ENCODE measurements at places on chromosomes 1 and 21.

DNA sequence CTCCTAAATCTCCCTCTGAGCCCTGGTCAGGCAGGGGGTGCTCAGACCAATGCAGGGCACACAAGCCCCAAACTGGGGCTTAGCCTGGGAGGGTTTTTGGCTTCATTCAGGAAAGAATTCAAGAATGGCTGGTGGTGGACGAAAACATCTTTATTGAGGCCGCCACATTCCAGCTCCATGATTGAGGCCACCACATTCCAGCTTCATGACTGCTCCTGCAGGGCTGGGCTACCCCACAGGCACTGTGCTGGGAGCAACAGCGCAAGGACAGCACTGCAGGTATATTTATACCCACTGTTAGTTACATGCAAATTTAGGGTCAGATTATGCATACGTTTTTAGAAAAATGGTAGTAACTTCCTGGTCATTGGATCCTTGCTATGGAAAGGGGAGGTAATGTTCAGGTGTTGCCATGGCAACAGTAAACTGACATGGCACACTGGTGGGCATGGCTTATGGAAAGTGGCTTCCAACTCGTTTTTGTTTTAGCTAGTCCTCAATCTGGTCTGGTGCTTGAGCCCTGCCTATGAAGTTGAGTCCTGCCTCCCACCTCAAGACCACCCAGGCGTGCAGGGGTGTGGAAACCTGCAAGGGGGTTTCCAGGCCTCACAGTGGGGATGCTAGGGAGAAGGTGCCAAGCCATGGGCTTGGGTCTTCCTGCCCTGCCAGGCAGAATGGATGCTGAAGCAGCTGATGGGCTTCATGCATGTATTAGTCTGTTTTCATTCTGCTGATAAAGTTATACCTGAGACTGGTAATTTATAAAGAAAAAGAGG, 348.7 kb upstream of the AJAP1 start:
- DNase-seq: no peak

- DNase-seq: no peak
These were observed 1388.8 kb downstream of the AMY1C start for GRCh38 chr1:105138458-105138893.

DNA sequence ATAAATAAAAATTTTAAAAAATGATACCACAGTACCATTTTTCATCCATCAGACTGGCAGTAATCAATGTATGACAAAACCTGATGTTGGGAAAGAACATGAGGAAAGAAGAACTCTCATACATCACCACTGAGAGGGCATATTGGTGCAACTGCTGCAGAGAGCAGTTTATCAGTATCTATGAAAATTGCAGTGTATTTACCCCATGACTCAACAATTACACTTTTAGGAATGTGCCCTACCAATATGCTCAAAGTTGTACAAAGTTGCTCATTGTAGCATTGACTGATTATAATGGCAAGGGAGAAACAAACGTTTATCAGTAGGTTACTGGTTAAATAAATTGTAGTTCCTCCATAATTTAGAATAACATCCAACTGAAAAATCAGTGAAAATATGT, 36.7 kb downstream of the CATSPERE start:
- no peak for DNase-seq

- DNase-seq: no peak
These were observed 3.7 kb downstream of the CHD1L start for GRCh38 chr1:147246044-147246690.

- DNase-seq: no peak
These were observed 36.0 kb upstream of the SLC19A1 start for GRCh38 chr21:45578176-45578801.
